ENCODE measurements at places on chromosomes 5 and 9.

- no peak for DNase-seq
These were observed 49.3 kb upstream of the PPARGC1B start for GRCh38 chr5:149680810-149681221.

- DNase-seq, result no peak
These were observed 774.8 kb downstream of the KCTD16 start for GRCh38 chr5:144945503-144945902.

DNA sequence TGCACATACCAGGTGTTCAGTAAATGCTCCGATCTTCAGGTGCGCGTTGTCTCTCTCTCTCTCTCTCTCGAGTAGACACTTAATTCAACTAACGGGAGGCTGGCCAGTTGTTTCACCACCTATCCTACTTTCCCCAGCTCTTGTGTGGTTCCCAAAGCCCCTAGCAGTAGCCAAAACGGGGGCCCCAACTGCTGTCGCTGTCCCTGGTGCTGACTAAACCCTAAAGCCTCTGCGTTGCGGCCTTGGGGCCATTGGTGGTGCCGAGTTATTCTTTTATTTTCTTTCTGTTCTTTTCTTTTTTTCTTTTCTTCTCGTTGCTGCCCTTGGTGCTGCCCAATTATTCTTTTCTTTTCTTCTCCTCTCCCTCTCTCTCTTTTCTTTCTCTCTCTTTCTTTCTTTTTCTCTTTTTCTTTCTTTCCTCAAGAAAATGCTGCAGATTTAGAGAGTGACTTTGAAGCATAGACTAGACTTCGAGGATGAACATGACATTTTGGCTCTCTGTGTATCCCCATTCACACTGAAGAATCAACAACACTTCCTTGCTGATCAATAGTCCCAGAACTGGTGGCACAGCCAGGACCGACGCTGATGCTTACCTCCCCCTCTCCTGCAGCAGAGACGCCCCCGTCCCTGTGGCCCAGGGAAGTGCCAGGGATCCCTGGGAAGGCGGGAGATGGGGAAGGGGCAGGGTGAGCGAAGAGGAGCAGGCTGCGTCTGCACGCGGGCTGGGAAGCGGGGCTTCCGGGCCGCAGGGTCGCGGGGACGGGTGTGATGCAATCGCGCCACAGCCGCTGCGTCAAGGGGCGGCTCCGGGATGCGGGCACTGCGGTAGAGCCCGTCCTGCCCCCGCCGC lies at the start of gene FBLL1:
Gene FBLL1 (plus strand): TSS at position 785 of the 853 bp plus-strand sequence. CDS start 200 bp downstream, outside the sequence.
- DNase-seq, result no peak

- DNase-seq, result no peak
These were observed 4.3 kb downstream of the SMIM33 start for GRCh38 chr5:139474890-139475791.

- DNase-seq, result no peak
These were observed 20.2 kb downstream of the UBE2QL1 start for GRCh38 chr5:6468870-6469269.

DNA sequence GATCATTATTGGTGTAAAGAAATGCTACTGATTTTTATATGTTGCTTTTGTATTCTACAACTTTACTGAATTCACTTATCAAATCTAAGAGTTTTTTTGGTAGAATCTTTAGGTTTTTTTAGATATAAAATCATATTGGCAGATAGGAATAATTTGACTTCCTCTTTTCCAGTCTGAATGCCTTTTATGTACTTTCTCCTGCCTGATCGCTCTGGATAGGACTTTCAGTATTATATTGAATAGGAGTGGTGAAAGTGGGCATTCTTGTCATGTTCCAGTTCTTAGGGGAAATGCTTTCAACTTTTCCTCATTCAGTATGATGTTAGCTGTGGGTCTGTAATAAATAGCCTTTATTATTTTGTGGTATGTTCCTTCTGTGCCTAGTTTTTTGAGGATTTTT lies 8.3 kb downstream of the AHRR start:
- DNase-seq, result no peak

DNA sequence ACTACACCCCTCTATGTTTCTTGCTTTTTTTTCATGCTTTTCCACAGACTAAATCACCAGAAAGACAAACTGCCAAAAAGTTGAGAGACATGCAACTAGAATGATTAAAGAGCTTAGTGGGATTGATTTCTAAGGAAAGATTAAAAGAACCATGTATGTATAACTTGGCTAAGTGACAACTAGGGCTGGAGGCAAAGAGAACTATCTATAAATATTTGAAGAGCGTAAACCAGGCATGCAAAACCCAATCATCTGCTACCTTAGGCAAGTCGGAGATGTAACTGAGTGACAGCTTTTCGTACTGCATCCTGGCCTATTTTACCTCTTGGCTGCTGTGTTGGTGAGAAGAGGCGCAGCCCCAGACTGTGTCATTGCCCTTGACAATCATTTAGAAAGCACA lies 121.0 kb upstream of the TLX3 start:
- no peak for DNase-seq

GRCh38 chr5:168312606-168313295 lies 21.3 kb downstream of the WWC1 start:
- DNase-seq, result no peak

- DNase-seq, result no peak
These were observed 34.5 kb downstream of the ECPAS start for GRCh38 chr9:111449705-111450104.

DNA sequence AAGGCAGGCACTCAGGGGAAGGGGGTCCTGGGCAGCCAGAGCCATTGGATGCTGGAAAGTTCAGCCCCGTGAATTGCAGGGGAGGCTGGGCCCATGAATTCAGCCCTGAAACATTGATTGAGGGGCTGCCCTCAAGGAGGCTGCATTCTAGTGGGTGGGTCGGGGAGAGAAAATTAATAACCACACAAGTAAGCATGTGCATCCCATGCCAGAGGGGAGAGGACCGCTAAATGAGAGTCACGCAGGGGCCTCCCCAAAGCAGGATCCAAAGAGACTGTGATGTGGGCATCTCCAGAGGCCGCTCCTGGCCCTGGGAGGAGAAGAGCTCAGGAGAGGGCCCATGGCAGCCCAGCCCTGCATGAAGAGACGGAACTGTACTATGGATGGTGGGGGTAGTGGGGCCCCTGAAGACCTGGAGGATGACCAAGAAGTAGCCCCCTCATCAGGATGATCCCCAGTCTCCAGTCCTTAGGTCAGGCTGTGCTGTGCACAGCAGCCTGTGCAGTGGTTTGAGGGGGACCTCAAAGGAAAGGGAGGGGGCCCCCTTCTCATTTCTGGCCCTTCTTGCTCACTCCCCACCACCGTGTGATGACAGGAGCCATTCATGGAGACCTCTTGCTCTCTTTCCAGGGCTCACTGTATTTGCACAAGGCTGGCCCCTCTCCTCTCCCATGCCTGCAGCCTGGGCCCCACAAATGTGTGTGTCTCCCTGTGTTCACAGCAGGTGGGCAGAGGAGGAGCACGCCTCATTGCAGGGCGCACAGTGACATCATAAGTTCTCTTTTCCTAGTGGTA lies 233.6 kb upstream of the IRX1 start:
- DNase-seq, result no peak

DNA sequence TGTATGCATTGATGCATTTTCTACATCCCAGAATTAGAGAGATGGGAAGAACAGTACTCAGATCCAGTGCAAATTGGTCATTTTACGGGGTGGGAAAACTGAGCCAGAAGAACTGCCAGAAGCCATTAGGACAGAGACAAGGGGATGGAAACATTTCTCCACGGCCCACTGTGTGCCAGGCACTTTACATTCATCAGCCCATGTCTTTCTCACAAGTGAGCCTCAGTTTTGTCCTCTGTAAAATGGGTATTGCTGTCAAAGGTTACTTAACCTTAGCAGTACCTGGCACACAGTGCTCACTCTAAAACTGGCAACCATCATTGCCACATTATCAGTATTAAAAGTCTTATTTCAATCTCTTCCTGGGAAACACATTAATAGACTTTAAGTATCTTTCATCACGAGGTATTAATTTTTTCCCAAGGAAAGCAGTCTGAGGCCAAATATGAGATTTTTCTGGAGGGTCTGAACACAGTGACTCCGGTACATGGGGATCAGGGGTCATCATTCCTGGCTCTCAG lies 5.2 kb downstream of the DUSP1 start:
- no peak for DNase-seq

DNA sequence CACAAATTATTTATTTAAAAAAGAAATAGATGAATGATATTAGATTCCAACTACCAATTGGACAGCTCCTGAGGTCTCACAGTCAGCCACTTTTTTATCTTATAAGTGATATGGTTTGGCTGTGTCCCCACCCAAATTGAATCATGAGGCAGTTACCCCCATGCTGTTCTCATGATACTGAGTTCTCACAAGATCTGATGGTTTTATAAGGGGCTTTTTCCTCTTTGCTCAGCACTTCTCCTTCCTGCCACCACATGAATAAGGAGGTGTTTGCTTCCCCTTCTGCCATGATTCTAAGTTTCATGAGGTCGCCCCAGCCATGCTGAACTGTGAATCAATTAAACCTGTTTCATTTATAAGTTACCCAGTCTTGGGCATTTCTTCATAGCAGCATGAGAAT lies 12.9 kb downstream of the NLN start:
- DNase-seq, result no peak

- DNase-seq, result no peak
These were observed 11.2 kb upstream of the ZSWIM6 start for GRCh38 chr5:61320860-61321259.

DNA sequence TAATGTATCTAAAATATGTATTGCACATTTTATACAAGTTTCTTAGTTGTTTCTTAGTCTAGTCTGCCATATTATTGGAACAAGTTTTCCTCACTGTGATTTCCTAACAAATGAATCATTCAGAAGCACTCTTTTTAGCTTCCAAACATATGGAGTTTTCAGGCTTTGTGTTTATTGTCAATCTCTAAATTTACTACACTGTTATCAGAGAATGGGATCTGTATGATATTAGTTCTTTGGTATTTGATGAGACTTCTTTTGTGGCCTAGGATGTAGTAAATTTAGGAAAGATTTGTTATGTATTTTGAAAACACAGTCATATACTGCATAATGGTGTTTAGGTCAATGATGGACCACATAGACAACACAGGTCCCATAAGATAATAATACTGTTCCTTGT lies 25.7 kb downstream of the SREK1IP1 start:
- no peak for DNase-seq

DNA sequence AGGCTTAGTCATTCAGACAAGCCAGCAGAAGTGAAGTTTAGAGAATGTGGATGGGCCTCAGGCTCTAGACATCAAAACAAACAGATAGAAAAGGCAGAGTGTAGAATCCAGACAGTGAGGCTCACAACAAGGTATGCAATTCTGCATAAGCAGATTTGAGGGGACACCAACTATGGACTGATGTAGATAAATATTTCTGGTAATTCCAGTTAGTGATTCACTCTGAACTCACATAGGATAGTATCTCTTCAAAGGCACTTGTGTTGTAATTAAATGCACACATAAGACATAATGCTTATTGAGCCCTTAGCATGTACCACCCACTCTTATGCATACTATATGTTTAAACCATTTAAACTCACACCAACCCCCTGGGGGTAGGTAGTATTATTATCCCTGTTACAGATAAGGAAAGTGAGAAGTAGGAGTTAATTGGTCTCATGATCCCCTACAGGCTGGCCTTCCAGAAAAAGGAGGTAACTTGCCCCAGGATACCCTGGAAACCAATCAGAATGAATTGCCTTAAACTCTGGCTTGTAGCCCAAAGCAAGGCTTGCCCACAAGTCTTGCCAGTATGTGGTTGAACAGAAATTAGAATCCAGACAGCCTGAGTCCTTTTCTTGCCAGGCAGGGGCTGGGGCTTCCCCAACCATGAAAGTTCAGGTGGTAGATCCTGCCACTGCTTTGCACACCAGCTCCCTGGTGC lies 39.5 kb upstream of the HSPB3 start:
- DNase-seq, result no peak

DNA sequence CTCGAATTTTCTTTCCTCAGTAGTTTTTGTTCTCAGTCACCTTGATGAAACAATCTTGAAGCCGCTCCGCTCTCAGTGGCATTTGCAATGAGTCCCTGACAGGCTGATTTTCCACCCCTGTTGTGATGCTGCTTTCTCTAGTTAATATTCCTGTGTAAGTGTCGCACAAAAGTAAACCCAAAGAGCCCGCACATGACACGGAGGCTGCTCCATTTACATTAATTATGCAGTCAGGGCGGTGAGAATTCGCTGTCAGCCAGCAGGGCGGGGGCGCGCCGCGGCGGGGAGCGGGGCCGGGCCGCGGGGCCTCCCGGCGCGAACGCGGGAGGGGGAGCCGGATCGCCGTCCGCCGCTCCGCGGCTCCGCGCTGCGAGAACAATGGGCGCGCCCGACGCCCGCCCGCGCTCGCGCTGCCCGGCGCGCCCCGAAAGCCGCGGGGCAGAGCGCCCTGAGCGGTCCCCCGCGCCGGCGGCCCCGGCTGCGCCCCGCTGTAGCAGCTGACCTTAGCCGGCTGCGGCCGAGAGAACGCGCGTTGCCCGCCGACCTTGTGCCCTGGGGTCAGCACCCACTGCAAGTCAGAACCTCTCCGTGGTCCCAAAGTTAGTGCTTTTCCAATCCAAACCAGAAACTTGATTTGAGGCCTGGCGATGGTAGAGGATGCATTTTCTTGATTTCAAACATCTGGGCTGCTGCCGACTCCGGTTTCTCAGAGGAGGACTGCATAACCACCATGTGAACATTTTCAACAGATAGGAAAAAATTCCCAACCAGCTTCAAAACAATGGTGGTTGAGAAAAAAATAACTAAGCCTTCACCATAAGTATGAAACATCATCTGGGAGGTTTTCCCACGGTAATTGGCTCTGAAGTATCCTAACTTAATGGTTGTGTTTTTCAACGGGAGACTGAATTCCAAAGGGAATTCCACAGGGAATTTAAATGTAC lies 142.6 kb downstream of the PBX3 start:
- peak; percentile 3 for DNase-seq

GRCh38 chr5:139133282-139133681 lies 64.9 kb downstream of the SIL1 start:
- DNase-seq, result no peak
